CD4-positive, CD25-positive, alpha-beta regulatory T cell (primary cell): ENCODE measurements at places on chromosomes 7 and 10. TPM values are rescaled to one million over a fixed set of nuclear protein-coding genes. Genes with fewer than 3 reads are reported as not detected.

Gene AKR1D1
- not detected for polyA plus RNA-seq

DNA sequence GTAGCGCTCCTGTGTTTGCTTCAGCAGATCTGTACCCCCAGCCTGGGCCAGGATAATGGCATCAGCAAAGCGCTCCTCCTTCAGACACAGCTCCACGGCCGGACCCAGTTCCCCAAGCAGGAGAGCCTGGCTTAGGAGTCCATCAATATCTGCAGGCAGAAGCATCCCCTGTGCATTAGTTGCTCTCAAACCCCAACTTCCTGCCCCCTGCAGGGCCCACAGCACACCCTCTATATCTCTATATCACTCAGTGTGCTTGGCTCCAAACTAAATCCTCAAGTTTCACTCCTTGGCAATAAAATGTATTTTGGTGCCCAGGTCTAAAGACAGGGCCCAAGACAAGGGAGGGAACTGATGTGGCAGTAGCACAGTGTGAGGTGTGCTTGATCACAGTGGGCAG, 21.6 kb downstream of the SEC31B start:
- DNase-seq: no peak
- no peak overlapping the region for H3K4me3 ChIP-seq
- no peak overlapping the region for H3K27ac ChIP-seq

Gene SRGN
- 254 TPM for polyA plus RNA-seq

- H3K4me1 ChIP-seq: no peaks in the 10 kb centered on the region
- no peaks in the 10 kb centered on the region for H3K36me3 ChIP-seq
- H3K27me3 ChIP-seq: no peaks in the 10 kb centered on the region
- no peak for DNase-seq
Measured at GRCh38 chr7:19480383-19480782, 228.5 kb downstream of the POLR1F start.

DNA sequence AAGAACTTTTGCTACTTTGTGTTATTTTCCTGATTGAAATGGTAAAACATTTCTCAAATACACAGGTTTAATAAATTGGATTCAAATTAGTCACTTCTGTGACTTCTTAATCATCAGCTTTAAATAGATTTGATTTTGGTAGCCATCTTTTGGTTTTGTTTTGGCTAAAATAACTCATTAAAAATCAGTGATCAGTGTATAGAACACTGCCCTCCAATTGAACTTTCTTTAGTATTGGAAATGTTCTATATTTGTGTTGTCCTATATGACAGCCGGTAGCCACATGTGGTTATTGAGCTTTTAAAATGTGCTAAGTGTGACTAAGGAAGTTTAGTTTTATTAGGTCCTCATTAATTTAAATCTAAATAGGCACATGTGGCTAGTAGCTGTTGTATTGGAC, 50.4 kb downstream of the GLCCI1 start:
- peaks cover 35% of the 10 kb centered on the region for H3K4me1 ChIP-seq
- H3K27ac ChIP-seq: no peak overlapping the region
- H3K4me3 ChIP-seq: no peak overlapping the region
- DNase-seq: no peak
- peaks cover 17% of the 10 kb centered on the region for H3K36me3 ChIP-seq

Gene DKK1
- not detected for polyA plus RNA-seq

DNA sequence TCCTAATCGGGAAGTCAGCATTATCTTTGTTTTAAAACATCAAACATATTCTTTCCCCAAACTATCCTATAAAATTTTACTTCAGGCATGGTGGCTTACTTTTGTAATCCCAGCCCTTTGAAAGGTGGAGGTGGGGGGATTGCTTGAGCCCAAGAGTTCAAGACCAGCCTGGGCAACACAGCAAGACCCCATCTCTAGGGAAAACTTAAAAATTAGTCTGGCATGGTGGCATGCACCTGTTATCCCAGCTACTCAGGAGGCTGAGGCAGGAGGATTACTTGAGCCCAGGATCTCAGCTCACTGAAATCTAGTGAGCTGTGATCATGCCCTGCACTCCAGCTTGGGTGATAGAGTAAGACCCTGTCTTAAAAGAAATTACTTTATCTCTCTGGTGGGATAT, 4.9 kb downstream of the CLDN12 start:
- H3K27me3 ChIP-seq: no peaks in the 10 kb centered on the region
- no peaks in the 10 kb centered on the region for H3K36me3 ChIP-seq
- no peak overlapping the region for H3K4me3 ChIP-seq
- no peak for DNase-seq
- H3K27ac ChIP-seq: no peak overlapping the region
